ENCODE measurements at places on chromosomes 7 and 10.

- no peak for DNase-seq
Observed at GRCh38 chr7:80182630-80183276, 48.1 kb downstream of the GNAI1 start.

DNA sequence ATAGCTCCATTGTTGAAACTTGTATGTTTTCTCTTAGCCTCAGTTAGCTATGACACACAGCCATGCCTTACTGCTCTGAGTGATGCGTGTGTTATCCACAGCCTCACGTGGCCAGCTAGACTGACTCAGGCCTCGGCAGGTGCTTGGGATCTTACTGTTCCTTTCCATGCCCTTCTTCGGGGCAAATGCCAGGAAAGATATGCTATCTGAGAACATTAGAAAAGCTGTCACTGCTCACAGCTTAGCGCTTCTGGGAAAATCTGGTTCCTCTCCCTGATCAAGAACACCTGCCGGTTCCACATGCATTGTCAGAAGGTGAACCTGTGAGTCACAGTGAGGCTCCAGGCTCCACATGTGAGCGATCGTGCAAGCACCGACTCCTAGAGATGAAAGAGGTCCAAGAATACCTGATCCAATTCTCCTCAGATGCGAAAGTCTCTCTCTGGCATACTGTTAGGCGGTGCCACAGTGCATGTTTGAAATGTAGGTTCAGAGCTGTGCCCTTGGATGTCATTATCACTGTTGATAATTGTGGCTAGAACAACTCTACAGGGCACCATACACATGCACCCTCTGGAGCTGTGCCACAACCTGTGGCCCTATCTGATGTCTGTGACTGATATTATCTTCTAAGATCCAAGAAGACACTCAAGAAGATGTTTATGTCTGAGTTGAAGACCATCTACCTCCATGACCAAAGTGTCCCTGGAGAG, 247.8 kb upstream of the IGFBP3 start:
- no peak for DNase-seq

DNA sequence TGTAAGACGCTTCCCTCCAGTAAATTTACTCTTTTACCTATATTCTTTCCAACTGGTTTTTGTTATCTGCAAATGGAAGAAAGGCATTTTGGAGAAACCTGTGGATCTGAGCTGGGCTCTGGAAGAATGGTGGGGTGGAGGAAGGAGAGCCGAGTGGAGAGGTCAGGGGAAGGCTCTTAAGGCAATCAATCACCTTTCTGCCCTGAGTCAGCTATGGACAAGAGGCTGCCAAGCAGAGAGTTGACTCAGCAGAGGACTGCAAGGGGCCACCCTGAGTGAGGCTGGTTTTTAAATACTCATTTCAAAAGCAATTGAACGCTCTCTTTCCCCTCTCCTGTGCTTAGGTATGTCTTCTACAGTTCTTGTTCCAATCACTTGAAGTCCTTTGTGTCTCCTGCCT, 81.8 kb downstream of the SPAG6 start:
- no peak for DNase-seq

- no peak for DNase-seq
Observed at GRCh38 chr10:76995023-76995422, 642.6 kb downstream of the KCNMA1 start.

GRCh38 chr7:77252506-77252905, 52.9 kb upstream of the FGL2 start:
- DNase-seq, result no peak

- no peak for DNase-seq
Observed at GRCh38 chr10:123380491-123381085, 226.4 kb downstream of the BUB3 start.

DNA sequence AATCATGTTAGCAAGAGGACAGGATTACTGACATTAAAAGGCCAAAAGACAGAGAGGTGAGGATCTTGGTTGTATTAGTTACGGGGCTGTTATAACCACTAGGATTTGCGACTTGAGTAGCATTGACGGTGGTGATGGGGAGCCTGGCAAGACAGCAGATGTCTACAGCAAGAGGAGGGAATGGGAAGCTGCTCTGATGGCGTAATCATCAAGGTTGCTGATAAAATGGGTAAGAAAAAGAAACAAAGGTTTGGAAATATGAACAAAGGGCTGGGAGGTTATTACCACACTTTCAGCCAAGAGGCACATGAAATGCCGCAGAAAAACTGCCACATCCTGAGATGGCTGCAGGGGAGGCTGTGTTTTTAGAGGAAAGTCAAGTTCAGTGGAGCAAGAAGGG, 33.9 kb downstream of the TMEM229A start:
- DNase-seq, result no peak
